ENCODE measurements at places on chromosomes 1 and 21. TPM values are rescaled to one million over a fixed set of nuclear protein-coding genes. Genes with fewer than 3 reads are reported as not detected.

Gene SYT11
- total RNA-seq: 30.6 TPM

Gene CCDC17
- 3.1 TPM for total RNA-seq

Gene CD101
- 0.32 TPM for total RNA-seq

Gene FCRLB
- 1.2 TPM for total RNA-seq

Gene SELE
- not detected for total RNA-seq

Gene ATAD3C
- 0.13 TPM for total RNA-seq
